ENCODE measurements at places on chromosomes 4 and X. TPM values are rescaled to one million over a fixed set of nuclear protein-coding genes. Genes with fewer than 3 reads are reported as not detected.
A peak's percentile ranks its signal among the peaks of the same experiment; 100 is the strongest.

DNA sequence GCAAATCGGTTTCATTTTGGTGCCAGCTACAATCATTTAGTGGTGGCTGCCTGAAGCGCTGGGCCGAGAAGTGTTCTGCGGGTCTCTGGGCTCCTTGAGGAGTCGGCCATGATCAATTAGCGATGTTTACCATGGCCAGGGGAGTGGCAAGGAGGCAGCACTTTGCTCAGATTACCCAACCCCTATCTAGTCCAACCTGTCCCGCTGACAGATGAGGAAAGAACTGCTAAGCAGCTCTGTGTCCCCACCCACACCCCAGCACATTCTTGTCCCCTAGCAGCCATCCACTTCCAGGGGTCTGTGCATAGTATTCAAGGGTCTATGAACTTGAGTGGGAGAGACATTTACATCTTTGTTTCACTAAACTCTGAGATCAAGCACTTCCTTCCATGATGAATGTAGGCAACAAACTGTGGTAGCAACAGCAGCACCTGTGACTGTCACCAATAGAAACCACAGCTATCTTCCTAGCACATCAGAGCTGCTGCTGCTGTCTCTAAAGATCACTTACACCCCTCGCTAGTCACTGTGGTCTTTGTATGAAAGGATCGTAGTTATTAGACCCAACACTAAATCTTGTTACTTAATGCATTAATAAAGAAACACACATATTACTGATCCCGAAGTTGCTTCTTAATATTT, 331.6 kb downstream of the BCOR start:
- peaks cover 2% of the 10 kb centered on the region for H3K4me1 ChIP-seq
- no peaks in the 10 kb centered on the region for H3K36me3 ChIP-seq
- H3K27me3 ChIP-seq: no peaks in the 10 kb centered on the region
- DNase-seq: no peak
- no peak overlapping the region for H3K4me3 ChIP-seq

- H3K27ac ChIP-seq: no peak overlapping the region
- H3K27me3 ChIP-seq: no peaks in the 10 kb centered on the region
- no peak overlapping the region for H3K4me3 ChIP-seq
- no peaks in the 10 kb centered on the region for H3K4me1 ChIP-seq
Measured at GRCh38 chrX:85326234-85327059, 53.0 kb downstream of the POF1B start.

DNA sequence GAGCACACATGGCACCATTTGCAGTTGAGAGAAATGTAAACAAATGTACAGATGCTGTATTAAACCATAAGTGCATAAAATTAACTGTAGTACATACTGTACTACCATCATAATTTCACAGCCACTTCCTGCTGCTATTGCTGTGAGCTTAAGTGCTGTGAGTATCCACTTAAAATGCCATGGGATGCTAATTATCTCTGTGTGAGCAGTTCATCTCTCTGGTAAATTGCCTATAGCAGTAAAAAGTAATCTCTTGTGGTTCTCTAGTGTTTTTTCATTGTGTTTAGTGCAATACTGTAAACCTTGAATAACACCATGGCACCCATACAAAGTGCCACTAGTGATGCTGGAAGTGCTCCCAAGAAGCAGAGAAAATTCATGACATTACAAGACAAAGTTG, 9.9 kb upstream of the SCOC start:
- DNase-seq: no peak
- H3K27ac ChIP-seq: no peak overlapping the region
- H3K36me3 ChIP-seq: no peaks in the 10 kb centered on the region

DNA sequence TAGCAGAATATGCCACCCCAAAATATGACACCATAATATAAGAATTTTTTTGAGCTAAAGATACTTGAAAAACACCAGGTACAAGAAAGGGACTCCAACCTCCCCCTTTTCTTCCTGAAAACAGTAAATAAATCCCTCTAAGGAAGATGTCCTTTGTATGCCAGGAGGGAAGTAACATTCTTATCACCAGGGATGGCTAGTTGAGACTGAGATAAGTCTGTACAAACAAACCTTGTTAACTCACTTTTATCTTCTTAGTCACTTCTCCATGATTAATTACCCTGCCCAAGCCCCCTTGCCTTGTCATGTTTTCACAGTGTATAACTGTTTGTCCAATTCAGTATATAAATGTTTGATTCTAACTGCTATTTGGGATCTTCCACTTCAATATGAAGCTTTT, 888.0 kb downstream of the PCDH18 start:
- no peak overlapping the region for H3K27ac ChIP-seq
- no peaks in the 10 kb centered on the region for H3K27me3 ChIP-seq
- no peaks in the 10 kb centered on the region for H3K4me1 ChIP-seq
- no peak for DNase-seq
- no peak overlapping the region for H3K4me3 ChIP-seq

GRCh38 chr4:18568600-18568999, 547.0 kb upstream of the LCORL start:
- H3K36me3 ChIP-seq: no peaks in the 10 kb centered on the region
- DNase-seq: no peak
- H3K27me3 ChIP-seq: no peaks in the 10 kb centered on the region
- H3K4me1 ChIP-seq: no peaks in the 10 kb centered on the region
- H3K4me3 ChIP-seq: no peak overlapping the region

SOD3 gene
- polyA plus RNA-seq: 35.7 TPM

DNA sequence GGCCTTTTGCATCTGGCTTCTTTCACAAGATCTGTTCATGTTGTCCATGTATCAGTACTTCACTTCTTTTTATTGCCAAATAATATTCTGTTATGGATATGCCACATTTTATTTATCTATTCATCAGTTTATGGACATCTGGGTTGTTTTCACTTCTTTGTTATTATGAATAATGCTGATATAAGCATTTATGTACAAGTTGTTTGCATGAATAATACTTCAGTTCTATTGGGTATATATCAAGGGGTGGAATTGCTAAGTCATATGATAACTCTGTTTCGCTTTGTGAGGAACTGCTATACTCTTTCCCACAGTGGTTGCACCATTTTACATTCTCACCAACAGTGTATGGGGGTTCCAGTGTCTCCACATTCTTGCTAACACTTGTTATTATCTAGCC, 190.4 kb downstream of the RBMX2 start:
- H3K27me3 ChIP-seq: peaks cover under 1% of the 10 kb centered on the region
- no peak for DNase-seq
- no peak overlapping the region for H3K27ac ChIP-seq
- H3K4me3 ChIP-seq: no peak overlapping the region

CSAG2 gene
- not detected for polyA plus RNA-seq

- no peaks in the 10 kb centered on the region for H3K4me1 ChIP-seq
- H3K36me3 ChIP-seq: no peaks in the 10 kb centered on the region
- peak; percentile 12 for DNase-seq
Measured at GRCh38 chrX:3216581-3217180, 129.8 kb downstream of the MXRA5 start.

GRCh38 chrX:53281321-53281822, at the start of gene IQSEC2:
Gene IQSEC2, minus strand, starts transcription at chrX:53281584.
- peak within 1 kb of the TSS; percentile 78 for H3K27ac ChIP-seq
- peak; percentile 94 for DNase-seq
- H3K4me1 ChIP-seq: no peaks in the 10 kb centered on the region
- H3K4me3 ChIP-seq: peak within 1 kb of the TSS; percentile 30
- no peaks in the 10 kb centered on the region for H3K36me3 ChIP-seq

DNA sequence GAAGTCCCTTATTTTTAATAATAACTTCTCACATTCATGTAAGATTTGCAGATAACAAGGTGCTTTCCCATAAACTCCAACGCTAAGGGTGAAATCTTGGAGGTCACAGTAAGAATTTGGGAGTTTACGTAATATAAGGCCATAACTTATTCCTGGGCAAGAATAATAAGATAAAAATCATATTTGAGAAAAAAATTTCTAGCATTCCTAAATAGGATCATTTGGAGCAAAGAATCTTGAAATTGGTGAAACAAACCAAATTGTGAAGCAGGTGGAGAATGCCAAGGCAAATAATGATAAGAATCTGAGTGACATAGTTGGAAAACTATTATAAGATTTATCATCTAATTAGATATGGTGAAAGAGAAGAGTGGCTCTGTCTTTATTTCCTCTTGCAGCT, 50.4 kb upstream of the FGF16 start:
- H3K36me3 ChIP-seq: no peaks in the 10 kb centered on the region
- no peak overlapping the region for H3K27ac ChIP-seq
- no peaks in the 10 kb centered on the region for H3K4me1 ChIP-seq
- no peaks in the 10 kb centered on the region for H3K27me3 ChIP-seq

DNA sequence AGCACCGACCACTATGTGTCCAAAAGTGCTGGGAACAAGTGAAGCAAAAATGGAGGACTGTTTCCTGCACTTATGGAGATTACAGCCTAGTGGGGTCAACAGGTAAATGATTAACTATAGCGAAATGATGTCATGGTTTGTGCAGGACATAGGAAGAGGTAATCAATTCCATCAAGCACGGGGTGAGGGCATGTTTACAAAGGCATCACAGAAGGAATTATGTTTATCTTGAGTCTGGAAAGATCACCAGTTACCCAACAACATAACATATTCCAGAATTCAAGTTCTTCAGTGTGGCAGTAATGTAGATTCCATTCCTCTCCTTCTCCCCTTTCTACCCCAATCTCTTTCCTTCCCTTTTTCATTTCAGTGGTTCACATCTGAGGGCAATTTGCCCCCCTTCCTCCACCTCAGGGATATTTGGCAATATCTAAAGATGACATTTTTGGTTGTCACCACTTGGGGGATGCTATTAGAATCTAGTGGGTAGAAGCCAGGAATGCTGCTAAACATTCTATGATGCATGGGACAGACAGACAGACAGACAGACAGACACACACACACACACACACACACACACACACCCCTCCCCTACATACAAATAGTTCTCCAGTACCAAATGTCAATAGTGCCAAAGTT, 24.1 kb downstream of the FAM47E start:
- H3K27ac ChIP-seq: no peak overlapping the region
- H3K36me3 ChIP-seq: no peaks in the 10 kb centered on the region
- no peaks in the 10 kb centered on the region for H3K27me3 ChIP-seq
- no peaks in the 10 kb centered on the region for H3K4me1 ChIP-seq

PPP2R2C gene
- polyA plus RNA-seq: 0.04 TPM

- H3K27me3 ChIP-seq: no peaks in the 10 kb centered on the region
- no peak overlapping the region for H3K4me3 ChIP-seq
- no peak overlapping the region for H3K27ac ChIP-seq
- peaks cover 5% of the 10 kb centered on the region for H3K4me1 ChIP-seq
Measured at GRCh38 chr4:150323406-150324325, 245.4 kb downstream of the DCLK2 start.

DNA sequence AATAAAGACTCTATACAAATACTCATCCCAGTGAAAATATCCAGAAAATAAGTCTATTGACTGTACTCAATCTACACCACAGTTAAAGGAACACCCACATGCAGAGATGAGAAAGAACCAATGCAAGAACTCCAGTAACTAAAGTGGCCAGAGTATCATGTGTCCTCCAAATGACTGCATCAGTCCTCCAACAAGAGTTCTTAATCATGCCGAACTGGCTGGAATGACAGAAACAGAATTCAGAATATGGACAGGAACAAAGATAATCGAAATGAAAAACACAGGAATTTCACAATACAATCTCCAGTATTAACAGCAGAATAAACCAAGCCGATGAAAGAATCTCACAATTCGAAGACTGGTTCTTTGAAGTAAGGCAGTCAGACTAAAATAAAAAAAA, 210.3 kb downstream of the TBCK start:
- no peak for DNase-seq
- no peak overlapping the region for H3K4me3 ChIP-seq
- H3K36me3 ChIP-seq: peaks cover 9% of the 10 kb centered on the region
- H3K27me3 ChIP-seq: no peaks in the 10 kb centered on the region
- no peak overlapping the region for H3K27ac ChIP-seq

DNA sequence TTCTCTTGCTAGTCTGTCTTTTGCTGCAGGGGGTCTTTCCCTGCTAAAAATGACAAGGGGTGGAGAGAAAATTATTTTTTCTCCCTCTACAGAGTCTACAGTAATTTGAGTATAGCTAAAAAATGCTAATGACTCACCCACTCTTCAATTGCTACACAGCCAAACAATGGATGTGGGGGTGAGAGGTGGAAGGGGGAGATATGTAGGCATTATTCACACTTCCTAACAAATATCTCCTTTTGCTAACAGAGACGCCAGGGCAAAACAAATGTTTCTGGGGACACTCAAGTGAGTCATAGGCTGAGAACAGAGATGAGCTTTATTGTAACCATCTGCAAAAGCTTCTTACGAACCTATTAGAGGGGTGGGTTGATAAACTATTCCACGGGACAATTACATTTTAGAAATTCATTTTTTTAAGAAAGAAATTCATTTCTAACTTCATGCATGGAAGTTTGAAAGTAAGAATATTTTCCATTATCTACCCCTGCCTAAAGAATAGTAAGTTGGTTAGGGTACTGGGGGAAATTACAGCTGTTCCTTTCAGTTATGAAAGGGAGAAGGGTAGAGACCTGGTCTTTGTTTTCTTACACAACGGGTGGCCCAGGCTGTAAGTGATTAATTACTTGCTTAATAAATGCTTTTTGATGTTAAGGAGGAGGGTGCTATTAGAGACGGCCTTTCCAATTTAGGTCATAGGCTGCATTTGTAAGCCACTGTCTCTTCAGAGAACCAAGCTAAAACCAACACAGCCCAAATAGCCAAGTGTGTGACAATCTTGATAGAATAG, 12.8 kb downstream of the SCD5 start:
- peaks cover 23% of the 10 kb centered on the region for H3K4me1 ChIP-seq
- H3K36me3 ChIP-seq: no peaks in the 10 kb centered on the region

DNA sequence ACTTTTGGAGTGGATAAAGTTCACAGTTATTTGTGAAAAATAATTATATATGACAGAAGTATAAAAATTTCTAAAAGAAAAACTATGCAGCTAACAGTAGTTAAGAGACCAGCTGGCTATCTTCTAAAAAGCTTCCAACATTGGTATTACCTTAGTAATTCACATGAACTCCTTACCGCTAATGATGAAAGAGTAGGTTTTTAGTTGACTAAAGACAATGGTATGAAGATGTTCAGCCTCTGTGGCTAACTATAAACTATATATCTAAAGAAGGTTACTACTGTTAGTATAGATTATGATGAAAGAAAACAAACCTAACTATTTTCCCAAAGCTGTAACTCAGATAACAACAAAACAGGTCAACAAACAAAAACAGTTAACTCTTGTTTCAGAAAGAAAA, 10.4 kb downstream of the CCNI start:
- H3K4me3 ChIP-seq: no peak overlapping the region
- peaks cover 14% of the 10 kb centered on the region for H3K36me3 ChIP-seq
- no peaks in the 10 kb centered on the region for H3K27me3 ChIP-seq
- no peaks in the 10 kb centered on the region for H3K4me1 ChIP-seq
- no peak overlapping the region for H3K27ac ChIP-seq
- no peak for DNase-seq

- no peaks in the 10 kb centered on the region for H3K27me3 ChIP-seq
- H3K36me3 ChIP-seq: peaks cover 5% of the 10 kb centered on the region
- no peak for DNase-seq
- no peak overlapping the region for H3K27ac ChIP-seq
- no peak overlapping the region for H3K4me3 ChIP-seq
- H3K4me1 ChIP-seq: no peaks in the 10 kb centered on the region
Measured at GRCh38 chr4:78581618-78582017, 30.0 kb downstream of the ANXA3 start.

DNA sequence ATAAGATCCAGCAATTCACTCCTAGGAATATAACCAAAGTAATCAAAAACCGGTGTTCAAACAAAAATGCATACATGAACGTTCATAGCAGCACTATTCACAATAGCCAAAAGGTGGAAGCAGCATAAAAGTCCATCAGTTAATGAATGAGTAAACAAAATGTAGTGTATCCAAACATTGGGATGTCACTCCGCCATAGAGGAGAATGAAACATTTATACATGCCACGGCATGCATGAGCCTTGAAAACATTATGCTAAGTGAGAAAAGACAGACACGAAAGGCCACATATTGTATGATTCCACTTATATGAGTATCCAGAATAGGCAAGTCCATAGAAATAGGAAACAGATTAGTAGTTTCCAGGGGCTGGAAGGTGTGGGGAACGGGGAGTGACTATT, 11.0 kb upstream of the PDLIM3 start:
- no peak for DNase-seq
- H3K4me3 ChIP-seq: no peak overlapping the region
- no peaks in the 10 kb centered on the region for H3K4me1 ChIP-seq
- H3K27me3 ChIP-seq: no peaks in the 10 kb centered on the region
